ENCODE measurements at places on chromosomes 5 and 9. TPM values are rescaled to one million over a fixed set of nuclear protein-coding genes. Genes with fewer than 3 reads are reported as not detected.

GADD45G gene
- 5.0 TPM for total RNA-seq

NIPAL4 gene
- 0.29 TPM for total RNA-seq

HTR4 gene
- total RNA-seq, result not detected

PCDHGA4 gene
- total RNA-seq, result not detected

PDLIM7 gene
- total RNA-seq, result 73.0 TPM

- H3K4me3 ChIP-seq, result peak overlapping the region; percentile 77
- no peaks in the 10 kb centered on the region for H3K27me3 ChIP-seq
- peak overlapping the region; percentile 67 for H3K27ac ChIP-seq
Observed at GRCh38 chr5:176364765-176365350, 429 bp upstream of the ARL10 start.

DNA sequence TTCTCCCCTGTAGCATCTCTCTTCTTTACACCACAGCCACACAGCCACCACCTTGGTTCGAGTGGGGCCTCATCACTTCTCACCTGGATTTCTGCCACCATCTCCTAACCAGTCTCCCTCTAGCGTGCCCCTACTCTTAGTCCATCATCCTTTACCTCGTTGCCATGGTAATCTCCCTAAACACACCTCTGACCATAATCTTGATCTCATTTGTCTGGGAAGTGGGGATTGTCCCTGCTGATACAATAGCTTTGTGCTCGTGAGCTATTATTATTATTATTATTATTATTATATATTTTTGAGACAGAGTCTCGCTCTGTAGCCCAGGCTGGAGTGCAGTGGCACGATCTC lies 76.5 kb upstream of the HSPA9 start:
- no peak for DNase-seq
- H3K27me3 ChIP-seq, result peaks cover 80% of the 10 kb centered on the region
- no peak overlapping the region for H3K27ac ChIP-seq
- peaks cover 29% of the 10 kb centered on the region for H3K4me1 ChIP-seq
- H3K4me3 ChIP-seq, result no peak overlapping the region

DNA sequence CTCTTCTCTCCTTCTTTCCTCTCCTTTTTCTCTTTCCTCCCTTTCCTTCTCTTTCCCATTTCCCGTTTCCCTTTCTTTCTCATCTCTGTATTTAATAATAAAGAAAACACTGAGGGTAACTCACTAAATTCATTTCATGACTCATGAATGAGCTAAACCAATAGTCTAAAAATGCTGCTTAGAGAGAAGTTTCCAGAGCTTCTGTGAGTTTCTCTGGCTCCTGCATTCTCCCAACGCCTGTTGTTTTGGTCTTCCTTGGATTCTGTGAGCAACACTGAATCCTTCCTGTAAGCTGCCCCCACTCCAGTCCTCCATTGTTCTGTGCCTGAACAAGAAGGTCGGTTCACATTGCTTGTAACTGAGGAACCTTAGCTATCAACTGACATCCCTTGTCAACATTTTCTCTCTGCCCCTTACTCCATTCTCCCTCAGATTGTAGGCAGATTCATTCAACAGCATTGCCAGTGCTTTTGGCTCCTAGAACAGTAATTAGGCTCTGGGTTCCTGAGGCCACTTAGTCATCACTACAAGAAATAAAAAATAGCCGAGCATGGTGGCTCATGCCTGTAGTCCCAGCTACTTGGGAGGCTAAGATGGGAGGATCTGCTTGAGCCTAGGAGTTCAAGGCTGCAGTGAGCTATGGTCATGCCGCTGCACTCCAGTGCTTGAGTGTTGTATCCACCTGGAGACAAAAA lies 237.7 kb upstream of the KLF4 start:
- no peak overlapping the region for H3K4me3 ChIP-seq
- no peak overlapping the region for H3K27ac ChIP-seq
- DNase-seq, result no peak
- no peaks in the 10 kb centered on the region for H3K27me3 ChIP-seq
- H3K36me3 ChIP-seq, result no peaks in the 10 kb centered on the region

DNA sequence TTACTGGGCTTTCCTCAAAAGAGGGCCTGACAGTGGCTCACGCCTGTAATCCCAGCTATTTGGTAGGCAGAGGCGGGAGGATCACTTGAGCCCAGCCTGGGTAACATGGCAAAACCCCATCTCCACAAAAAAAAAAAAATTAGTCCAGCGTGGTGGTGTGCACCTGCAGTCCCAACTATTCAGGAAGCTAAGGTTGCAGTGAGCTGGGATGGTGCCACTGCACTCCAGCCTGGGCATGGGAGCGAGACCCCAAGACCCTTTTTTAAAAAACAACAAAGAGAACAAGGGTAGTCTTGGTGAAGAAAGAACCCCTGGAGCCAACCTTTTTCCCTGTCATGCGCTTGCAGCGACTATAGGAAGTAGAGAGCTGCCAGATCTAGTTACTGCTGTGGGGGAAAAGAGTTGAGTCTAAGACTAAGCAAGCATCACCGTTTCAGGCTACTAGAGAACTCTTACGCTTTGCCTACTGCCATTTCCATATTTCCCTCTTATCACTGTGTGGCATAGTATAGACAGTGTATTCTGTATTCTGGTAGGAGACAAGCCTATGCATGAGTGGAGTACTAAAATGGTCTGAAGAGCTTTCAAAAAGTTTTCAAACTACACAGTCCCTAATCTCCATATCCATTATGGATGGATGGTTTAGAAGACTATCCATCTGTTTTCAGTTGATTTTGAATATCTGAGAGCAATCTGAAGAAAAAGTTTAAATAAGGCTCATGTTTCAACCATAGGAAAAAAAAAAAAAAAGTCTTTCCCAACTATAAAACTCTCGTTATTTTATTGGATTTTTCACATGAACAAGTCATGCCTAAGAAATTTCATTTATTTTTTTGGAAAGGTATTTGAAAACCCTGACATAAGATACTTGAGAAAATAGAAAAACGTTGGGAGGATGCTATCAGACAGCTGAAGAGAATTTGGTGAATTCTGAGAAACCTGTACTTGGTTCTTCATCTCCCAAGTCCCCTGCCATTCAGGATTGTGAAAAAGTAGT lies 2.6 kb downstream of the C9orf40 start:
- H3K27ac ChIP-seq, result no peak overlapping the region
- H3K36me3 ChIP-seq, result peaks cover 25% of the 10 kb centered on the region
- H3K4me3 ChIP-seq, result peak overlapping the region; percentile 37
- no peaks in the 10 kb centered on the region for H3K27me3 ChIP-seq
- peaks cover 32% of the 10 kb centered on the region for H3K4me1 ChIP-seq
- no peak for DNase-seq

DNA sequence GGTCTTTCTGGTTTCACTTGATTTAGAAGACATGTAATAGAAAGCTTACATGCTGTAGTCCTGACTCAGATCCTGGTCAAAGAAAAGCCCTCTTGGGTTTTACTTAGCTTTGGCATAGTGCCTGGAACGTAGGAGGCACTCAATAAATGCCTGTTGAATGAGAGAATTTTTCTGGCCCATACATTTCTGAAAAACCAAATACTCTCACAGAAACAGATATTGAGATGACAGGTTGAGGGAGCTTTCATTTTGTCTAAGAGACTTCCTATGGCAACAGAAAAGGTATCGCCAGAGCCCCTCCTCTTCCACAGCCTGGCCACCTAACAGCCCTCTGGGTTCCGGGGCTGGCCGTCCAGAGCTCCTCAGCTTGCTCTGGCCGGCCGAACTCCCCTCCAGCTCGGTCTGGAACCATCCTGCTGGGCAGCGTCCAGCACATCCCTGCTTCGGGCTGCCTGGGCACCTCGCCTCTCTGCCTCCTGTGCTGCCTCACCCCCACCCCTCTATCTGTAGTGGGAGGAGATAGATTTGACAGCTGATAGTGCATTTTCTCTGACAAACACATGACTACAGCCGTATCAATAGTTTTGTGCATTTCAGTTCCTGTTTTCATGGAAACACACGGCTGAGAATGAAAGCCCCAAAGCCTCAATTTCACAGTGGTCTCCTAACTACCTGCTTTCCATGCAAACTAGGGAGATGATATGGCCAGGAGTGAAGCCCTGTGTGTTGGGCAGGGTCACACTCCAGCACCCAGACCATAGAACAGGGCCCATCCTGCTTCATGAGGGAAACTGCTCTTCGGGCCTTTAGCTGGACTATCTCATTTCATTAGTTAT lies 1.1 kb downstream of the IL4 start:
- peak; percentile 23 for DNase-seq
- no peak overlapping the region for H3K4me3 ChIP-seq
- peaks cover 28% of the 10 kb centered on the region for H3K4me1 ChIP-seq
- H3K27me3 ChIP-seq, result no peaks in the 10 kb centered on the region
- H3K36me3 ChIP-seq, result no peaks in the 10 kb centered on the region

- peaks cover 4% of the 10 kb centered on the region for H3K4me1 ChIP-seq
- no peaks in the 10 kb centered on the region for H3K36me3 ChIP-seq
- H3K27me3 ChIP-seq, result no peaks in the 10 kb centered on the region
- no peak for DNase-seq
- no peak overlapping the region for H3K4me3 ChIP-seq
Observed at GRCh38 chr9:35820076-35820475, 5.2 kb upstream of the HINT2 start.

GRCh38 chr9:87556821-87557220 lies 59.2 kb downstream of the DAPK1 start:
- H3K27me3 ChIP-seq, result no peaks in the 10 kb centered on the region
- no peak for DNase-seq
- no peaks in the 10 kb centered on the region for H3K36me3 ChIP-seq
- no peak overlapping the region for H3K4me3 ChIP-seq
- H3K27ac ChIP-seq, result no peak overlapping the region

- no peak overlapping the region for H3K4me3 ChIP-seq
- DNase-seq, result no peak
- H3K4me1 ChIP-seq, result no peaks in the 10 kb centered on the region
- no peak overlapping the region for H3K27ac ChIP-seq
Observed at GRCh38 chr5:170450061-170450669, 53.7 kb upstream of the KCNIP1 start.

GRCh38 chr5:142911170-142911569 lies 141.0 kb downstream of the ARHGAP26 start:
- H3K4me1 ChIP-seq, result no peaks in the 10 kb centered on the region

- peak overlapping the region; percentile 16 for H3K27ac ChIP-seq
- DNase-seq, result no peak
- no peaks in the 10 kb centered on the region for H3K27me3 ChIP-seq
Observed at GRCh38 chr9:33307067-33307466, 16.8 kb downstream of the NFX1 start.

DNA sequence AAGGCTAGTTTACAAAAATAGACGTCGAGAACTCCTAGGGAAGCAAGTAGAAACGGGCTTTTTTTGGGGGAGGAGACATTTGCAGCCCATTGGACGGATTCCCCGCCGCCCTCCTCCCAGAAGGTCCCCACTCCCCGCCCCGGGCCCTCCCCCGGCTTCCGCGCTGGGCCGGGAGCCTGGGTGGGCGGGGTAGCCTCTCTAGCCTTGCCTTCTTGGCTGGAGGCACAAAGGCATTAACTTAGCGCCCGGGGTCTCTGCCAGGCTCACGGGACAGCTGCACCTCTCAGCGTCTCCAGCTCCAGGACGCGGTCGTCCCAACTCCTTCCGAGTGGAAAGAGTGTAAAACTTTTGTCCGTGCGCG lies at the start of gene DMRTA1:
DMRTA1 (plus strand) TSS at position 236 of the 361 bp plus-strand sequence. CDS start 242 bp downstream, outside the sequence.
- H3K27me3 ChIP-seq, result peaks cover 38% of the 10 kb centered on the region
- H3K27ac ChIP-seq, result no peak within 1 kb of the TSS
- H3K36me3 ChIP-seq, result no peaks in the 10 kb centered on the region

DNA sequence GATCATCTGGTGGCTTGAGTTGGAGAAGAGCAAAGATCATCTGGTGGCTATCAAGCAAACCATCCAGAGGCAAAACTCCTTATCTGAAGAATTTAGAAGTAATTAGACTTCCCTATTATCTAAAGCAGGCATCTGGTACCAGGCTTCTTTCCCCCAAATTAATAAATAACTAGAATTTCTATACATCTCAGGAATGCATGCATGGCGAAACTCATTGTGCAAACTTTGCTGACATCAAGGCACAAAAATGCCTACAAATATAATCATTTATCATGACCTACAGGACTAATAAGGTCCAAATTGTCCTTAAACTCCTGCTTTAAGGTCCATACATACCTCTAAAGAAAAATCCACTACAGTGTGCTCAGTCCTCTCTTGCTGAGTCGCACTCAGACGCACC lies 6.0 kb downstream of the OR13D1 start:
- no peak overlapping the region for H3K4me3 ChIP-seq
- no peak for DNase-seq
- H3K4me1 ChIP-seq, result no peaks in the 10 kb centered on the region
- H3K27ac ChIP-seq, result no peak overlapping the region
